GM03348 (cell line): ENCODE measurements at places on chromosomes 4 and X.
A peak's percentile ranks its signal among the peaks of the same experiment; 100 is the strongest.

GRCh38 chrX:45811326-45811725, 610.6 kb upstream of the DIPK2B start:
- DNase-seq: no peak

DNA sequence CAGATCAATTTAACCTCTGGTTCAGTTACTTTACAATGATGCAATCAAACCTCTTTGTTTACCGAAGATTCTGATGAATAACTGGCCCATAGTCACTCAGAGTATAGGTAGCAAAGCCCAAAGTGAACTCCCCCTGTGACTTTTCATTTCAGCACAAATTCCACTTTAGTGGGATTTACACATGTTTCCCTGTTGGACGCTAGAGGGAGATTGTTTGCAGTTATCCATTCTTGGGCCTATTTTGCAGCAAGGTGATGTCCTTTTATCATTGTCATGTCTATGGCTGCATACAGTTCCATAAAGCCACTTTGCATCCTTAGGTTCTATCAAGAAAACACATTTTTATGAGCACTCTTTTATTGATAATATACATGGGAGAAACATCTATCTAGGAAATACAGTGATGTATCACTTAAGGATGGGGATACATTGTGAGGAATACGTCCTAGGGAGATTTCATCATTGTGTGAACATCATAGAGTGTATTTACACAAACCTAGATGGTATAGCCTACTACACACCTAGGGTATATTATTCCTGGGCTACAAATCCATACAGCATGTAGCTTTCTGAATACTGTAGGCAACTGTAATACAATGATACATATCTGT, 14.5 kb upstream of the DKK2 start:
- peak; percentile 32 for DNase-seq

- DNase-seq: peak; percentile 11
Observed at GRCh38 chr4:181796502-181796901, 446.7 kb upstream of the TENM3 start.

GRCh38 chr4:80307183-80307735, 28.3 kb upstream of the CFAP299 start:
- DNase-seq: peak; percentile 24

DNA sequence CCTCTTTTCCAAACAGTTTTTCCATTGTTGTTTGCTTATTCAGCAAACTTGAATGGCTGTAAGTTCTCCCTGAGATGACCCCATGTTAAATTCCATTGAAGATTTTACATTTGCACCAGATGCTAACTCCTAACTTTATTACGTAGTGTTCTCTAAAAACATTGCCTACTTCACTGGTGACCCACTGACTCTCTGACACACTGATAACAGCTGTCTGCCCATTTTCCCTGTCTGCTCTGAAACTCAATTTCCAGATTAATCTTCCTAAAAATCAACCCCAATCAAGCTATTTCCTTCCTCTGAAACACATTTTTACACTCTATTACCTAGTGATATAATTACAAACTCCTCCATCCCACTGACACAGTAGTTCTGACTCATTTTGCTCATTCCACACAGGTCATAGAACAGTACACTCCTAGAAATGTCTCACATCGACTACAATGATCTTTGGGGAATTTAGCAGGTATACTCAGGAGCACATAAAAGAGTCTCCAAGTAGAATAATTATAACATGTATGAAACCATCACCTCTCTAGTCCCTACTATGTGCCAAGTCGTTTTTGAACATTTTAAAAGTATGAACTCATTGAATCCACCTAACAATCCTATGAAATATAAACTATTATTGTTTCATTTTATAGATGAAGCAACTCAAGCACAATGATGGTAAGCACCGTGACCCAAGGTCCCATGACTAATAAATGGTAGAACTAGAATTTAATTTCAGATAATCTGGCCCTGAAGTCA, 210.9 kb downstream of the SLIT2 start:
- no peak for DNase-seq

DNA sequence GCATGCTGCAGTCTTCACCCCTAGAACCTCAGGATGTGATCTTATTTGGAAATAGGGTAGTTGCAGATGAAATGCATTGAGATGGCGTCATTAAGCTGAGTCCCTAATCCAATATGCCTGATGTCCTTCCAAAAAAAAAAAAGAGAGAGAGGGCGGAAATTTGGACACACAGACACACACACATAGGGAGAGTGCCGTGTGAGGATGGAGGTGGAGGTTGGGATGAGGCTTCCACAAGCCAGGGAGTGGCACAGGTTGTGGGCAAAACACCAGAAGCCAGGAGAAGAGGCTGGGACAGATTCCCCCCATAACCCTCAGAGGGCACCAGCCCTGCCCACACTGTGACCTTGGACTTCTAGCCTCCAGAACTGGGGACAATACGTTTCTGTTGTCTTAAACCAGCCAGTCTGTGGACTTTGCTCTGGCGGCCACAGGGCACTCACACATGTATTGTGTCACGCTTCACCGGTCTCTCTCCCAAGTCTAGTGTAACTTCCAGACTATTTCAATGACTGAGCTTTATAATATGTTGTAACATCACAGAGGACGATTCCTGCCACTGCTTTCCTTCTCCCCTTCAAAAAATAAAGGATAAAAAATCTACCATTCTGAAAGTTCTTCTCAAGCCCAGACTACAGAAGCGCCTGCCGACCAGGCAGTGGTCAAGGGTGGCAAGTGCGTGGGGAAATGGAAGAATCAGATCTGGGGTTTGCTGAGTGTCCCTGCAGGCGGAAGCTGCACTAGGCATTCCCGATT, 35.8 kb upstream of the MAN2B2 start:
- no peak for DNase-seq

- DNase-seq: no peak
Observed at GRCh38 chr4:76058302-76058701, 16.2 kb upstream of the ART3 start.

DNA sequence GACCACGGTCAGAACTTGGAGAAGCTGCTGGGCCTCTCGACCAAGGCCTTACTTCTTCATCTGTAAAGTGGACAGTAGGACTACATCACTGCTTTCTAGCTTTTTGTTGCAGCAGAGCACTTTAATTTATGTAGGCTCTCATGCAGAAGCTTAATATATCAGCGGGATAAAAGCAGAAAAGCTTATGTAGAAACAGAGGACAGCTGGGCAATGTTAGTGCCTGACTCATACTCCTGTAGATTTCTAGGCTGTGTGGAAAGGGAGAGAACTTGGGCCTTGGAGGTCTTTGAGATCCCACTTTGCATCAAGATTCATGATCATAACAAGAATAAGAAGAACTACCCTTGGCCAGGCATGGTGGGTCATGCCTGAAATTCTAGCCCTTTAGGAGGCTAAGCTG, 91.2 kb downstream of the ARHGAP10 start:
- no peak for DNase-seq

DNA sequence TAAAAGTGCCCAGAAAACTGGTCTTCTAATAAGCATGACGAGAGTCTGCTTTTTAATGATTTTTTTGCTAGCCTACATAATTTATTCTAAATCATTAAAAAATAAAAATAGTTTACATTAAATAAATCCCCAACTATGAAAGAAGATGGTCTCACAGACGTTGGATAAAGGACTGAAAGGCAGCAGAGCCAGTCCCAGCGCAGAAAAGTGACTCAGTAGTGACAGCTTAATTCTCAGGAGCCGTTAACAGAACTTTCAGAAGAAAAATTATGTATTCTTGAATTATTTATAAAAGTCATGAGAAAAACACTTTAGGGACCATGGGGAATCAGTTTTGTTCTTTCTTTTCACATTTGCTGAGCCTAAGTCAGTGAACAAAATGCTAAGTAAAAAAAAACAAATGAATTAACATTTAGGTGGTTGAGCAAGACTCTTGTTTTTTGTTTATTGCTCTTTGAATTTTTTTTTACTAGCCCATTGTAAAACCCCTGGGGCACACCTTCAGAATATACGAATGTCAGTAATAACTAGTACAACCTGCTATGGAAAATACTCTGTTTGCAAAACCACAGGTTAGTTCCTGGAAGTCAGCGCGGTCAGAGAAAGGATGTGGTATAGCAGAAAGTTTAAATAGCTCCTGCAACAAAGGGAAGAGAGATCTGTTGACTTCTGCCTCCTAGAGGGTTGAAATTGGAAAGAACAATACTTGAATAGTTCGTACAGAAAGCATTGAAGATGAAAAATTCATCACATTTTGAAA, 50.4 kb upstream of the CCDC160 start:
- no peak for DNase-seq

DNA sequence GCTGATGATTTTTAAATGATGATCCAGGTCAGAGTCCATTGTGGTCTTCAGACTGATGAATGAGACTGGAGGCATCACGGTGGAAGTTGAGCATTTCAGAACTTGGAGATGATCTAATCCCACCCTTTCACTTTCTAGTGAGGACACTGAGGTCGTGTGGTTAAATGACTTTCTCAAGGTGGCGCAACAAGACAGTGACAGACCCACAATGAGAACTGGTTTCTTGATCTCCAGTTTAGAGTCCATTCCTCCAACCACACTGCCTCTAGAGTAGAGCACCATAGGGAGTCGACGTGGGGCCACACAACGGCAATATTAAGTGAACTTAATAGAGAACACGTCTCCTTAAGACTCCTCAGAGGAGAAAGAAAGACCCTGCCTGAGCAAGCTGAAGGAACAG, 381.0 kb downstream of the UNC5C start:
- DNase-seq: no peak

DNA sequence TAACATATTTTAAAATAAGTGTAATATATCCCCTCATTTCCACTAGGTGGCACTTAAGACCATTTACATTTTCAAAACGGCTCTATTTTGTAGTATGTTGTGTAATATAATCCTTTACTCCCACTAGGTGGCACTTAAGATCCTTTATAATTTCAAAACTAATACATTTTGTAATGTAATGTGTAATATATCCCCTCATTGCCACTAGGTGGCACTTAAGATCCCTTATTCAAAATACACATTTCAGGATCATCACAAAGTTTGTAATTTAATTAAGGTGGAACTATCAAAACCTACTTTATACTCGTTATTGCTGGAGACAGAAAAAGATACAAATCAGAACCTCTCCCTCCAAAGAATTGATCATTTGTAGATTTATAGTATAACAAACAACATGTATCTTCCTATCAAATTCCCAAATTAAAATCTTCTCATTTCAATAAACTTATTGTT, 132.5 kb downstream of the ARHGAP6 start:
- DNase-seq: peak; percentile 37
